Activated T-helper 1 cell treated with Interleukin-2 at 50 U/mL for 16 hours (primary cell): ENCODE measurements at places on chromosomes 1 and 21.

DNA sequence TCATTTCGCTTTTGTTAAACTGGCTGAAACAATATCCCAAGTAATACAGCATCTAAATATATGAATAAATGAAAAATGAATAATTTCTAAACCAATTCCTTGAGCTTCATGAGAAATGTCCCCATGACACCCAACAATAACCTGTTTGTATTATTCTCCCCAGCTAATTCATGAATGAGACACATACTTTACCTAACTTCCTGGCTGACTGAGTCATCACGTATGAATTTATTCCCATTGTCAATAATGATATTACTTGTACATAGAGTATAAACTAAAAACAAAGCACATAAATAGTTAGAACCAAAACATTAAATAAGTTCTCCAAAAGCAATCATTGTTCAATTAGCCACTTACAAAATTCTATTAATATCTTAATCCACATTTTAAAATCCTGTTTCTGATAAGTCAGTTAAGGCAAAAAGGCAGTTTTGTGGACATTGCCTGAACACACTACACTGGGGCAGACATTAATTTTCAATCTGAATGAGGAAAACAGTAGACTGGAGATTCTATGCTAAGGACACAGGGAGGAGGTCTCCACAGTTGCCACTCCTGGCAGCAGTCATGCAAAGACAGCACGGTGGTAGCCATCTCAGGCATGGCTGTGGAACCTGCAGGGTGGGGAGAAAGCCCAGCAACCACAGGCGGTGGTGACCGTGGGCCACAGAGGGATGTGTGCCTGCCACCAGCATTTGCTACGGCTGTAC lies 48.2 kb downstream of the SLC9C2 start:
- no peak for DNase-seq

GRCh38 chr1:243497939-243498681 lies 242.3 kb downstream of the SDCCAG8 start:
- DNase-seq = no peak

- no peak for DNase-seq
Measured at GRCh38 chr1:183493540-183494245, 21.4 kb downstream of the SMG7 start.

DNA sequence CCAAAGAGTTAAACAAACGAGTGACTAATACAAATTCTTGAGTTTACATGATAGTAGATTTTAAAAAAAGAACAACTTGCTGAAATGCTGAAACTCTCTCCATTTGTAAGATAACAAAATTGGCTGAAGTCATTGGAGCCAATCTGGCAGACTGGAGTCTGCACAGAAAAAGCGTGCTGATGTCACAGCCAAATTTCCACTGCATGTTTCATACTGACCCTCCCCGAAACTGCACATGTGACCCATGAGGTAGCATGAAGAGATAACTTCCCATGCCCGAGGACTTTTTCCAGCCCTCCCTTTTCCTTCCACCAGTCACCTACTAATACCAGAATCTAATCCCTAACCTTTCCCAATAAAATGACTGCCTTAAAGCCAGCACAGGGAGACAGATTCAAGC lies 1.2 kb upstream of the LELP1 start:
- no peak for DNase-seq

DNA sequence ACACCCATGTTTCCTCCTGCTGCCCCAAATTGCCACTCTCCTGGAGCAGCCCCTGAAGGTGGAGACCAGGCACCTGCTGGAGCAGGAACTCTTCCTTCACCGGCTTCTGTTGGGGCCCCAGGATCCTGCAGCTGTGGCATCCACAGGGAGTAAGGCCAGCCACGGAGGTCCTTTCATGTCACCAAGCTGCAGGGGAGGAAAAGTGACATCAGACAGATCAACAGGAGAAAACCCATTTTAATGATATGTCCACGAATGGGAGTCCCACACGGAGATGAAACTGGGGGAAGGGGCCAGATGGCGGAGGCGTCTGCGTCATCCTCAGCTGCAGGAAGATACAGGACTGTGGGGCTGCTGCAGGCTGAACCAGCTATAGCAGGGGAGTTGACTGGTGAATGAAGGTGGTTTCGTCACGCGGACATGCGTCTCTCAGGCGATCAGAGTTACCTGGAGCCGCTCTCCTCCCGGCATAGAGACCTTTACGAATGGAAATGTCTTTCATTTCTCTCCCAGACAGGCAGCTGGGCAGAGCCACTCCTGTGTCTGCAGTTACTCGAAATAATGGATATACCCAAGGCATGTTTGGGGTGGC lies 9.9 kb downstream of the TP73 start:
- no peak for DNase-seq

DNA sequence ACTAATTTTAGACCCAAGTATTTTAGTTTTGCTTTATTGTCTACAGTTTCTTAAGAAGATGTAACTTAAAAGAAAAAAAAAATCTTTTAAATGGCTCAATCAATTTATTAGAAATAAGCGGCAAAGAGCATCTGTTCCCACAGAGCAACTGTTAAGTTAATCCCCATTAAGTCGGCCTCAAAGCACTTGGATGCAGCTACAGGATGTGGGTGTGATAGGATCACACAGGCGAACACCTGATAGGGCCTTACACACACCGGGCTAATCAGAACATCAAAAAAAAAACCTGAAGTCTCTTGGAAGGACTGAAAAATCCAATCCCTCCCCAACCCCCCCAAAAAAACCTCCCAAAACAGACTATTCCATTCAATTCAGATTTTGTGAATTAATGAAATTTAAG lies 23.0 kb downstream of the APP start:
- DNase-seq = no peak

DNA sequence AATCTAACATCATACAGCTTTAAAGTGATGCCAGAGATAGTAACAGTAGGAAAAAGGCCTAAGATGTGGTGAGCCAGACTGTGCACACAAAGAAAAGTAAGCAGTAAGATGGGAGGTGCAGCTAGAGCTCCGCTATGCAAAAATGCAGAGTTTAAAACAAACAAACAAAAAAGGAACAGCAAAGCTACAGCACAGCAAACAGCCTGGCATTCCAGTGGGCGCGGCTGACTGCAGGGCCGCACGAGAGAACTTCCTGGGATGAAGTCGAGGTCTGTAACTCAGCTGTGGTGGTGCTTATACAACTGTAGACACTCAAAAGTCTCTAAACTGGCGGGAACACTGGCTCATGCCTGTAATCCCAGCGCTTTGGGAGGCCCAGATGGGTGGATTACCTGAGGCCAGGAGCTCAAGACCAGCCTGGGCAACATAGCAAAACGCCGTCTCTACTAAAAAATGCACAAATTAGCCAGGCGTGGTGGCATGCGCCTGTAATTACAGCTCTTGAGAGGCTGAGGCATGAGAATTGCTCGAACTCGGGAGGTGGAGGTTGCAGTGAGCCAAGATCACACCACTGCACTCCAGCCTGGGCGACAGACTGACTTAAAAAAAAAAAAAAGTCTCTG lies 30.1 kb downstream of the PRDM15 start:
- no peak for DNase-seq

GRCh38 chr1:235011599-235012435 lies 116.8 kb downstream of the TOMM20 start:
- DNase-seq = peak; percentile 85

DNA sequence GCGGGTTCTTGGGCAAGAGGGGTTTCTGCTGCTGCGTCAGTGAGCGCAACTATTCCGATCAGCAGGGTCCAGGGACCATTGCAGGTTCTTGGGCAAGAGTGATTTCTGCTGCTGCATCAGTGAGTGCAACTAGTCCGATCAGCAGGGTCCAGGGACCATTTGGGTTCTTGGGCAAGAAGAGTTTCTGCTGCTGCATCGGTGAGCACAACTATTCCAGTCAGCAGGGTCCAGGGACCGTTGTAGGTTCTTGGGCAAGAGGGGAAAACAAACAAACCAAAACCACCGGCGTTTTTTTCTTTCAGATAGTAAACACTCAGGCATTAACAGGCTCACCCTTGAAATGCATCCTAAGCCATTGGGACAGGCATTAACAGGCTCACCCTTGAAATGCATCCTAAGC lies 32.6 kb downstream of the SPATA6 start:
- DNase-seq = no peak

GRCh38 chr1:203537806-203538464 lies 44.0 kb downstream of the OPTC start:
- DNase-seq = no peak

GRCh38 chr1:90833466-90834110 lies 116.5 kb upstream of the BARHL2 start:
- no peak for DNase-seq

DNA sequence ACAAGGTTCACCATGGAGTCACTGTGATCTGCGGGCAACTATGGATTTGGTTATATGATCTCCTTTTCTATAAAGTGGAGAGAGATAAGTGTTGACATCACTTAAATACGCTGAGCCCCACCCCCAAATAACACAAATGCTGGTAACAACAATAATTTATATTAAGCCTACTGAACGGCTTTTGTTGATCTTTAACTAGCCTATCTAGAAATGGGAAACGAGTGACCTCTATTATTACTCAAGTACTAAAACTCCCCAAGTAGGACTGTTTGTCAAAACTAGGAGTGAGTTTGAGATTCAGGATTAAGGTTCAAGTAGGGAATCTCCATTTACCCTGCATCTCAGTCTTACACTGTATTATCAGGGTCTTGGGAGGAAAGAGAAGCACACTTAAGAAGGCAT lies 52.2 kb downstream of the MAP3K7CL start:
- no peak for DNase-seq

GRCh38 chr21:45335761-45336534 lies 48.3 kb upstream of the POFUT2 start:
- no peak for DNase-seq

GRCh38 chr21:45860493-45861155 lies 120.9 kb upstream of the COL6A1 start:
- no peak for DNase-seq

DNA sequence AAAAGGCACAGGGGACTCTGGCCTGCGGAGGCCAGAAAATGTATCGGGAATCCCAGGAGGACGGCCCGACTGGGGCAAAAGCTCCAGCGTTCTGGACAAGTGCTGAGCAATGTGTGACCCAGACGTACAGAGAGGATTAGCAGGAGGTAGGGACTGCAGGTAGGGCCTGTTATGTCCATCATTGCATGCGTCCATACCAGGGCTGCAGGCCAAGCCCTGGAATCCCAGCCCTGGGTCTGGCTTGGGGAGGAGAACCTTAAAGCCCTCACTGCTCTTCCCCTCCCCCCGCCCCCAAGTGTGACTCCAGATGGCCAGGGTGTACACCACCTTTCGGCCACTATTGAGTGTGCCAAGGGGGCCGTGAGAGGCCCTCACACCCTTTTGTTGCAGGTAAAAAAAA lies 2.0 kb downstream of the RNF207 start:
- no peak for DNase-seq

- no peak for DNase-seq
Measured at GRCh38 chr1:78068681-78069283, 23.0 kb downstream of the GIPC2 start.

- peak; percentile 78 for DNase-seq
Measured at GRCh38 chr1:121519042-121519755, 334.4 kb downstream of the SRGAP2C start.

GRCh38 chr1:226408285-226409184 lies 642 bp upstream of the PARP1 start:
- DNase-seq = no peak

GRCh38 chr1:235460770-235461169 lies 43.5 kb downstream of the B3GALNT2 start:
- DNase-seq = no peak

DNA sequence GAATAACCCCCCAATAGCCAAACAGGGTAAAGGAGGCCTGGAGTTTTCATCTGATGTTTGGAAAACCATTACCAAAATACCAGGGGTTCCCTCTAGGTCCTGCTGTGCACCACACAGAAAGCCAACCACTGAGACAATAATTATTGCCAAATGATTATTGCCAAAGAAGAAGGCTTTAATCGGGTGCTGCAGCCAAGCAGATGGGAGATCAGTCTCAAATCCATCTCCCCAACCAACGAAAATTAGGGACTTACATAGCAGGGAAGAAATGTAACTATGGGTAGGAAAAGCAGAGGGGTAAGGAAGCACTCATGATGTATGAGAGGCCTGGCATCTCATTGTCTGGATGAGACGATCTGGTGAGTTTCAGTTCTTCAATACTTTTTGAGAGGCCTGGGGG lies 28.8 kb upstream of the LPGAT1 start:
- no peak for DNase-seq

GRCh38 chr1:8389958-8390535 lies 72.1 kb downstream of the SLC45A1 start:
- no peak for DNase-seq
